ENCODE measurements at places on chromosomes 7 and 10.

- no peak for DNase-seq
These were observed 154.2 kb downstream of the LCOR start for GRCh38 chr10:96986200-96986856.

DNA sequence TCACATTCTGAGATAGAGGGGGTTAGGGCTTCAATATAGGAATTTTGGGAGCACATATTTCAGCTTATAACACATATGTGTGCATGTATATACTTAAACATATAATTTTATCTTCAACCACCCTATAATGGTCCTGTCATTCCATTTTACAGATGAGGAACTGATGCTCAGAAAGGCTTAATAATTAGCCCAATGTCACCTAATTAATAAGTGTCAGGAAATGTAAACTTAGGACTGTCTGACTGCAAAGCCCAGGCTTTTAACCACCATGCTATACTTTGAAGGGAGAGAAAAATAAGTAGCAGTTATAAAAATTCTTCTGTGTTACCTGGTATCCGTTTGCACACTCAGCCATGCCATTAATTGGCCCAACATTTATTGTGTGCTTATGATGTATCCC is 172.6 kb downstream of the SKIDA1 start:
- no peak for DNase-seq

- DNase-seq: no peak
These were observed 375.5 kb upstream of the CELF2 start for GRCh38 chr10:10642189-10642588.

GRCh38 chr10:11011984-11012383 is 5.7 kb upstream of the CELF2 start:
- no peak for DNase-seq

DNA sequence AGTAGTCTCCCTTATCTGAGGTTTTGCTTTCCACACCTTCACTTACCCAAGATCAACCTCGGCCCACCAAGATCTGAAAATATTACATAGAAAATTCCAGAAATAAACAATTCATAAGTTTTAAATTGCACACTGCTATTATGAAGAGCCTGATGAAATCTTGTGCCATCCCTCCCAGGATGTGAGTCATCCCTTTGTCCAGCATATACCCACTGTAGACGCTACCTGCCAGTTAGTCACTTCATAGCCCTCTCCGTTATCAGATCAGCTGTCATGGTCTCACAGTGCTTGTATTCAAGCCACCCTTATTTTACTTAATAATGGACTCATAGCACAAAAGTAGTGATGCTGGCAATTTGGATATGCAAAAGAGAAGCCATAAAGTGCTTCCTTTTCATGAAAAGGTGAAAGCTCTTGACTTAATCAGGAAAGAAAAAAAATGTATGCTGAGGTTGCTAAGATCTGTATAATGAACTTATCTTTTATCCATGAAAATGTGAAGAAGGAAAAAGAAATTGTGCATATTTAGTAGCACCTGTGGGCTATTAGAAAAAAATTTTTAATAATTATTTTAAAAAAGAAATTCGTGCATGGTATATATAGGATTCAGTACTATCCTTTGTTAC is 9.8 kb upstream of the MRPS16 start:
- peak; percentile 92 for DNase-seq

GRCh38 chr10:59310324-59310914 is 51.9 kb downstream of the FAM13C start:
- DNase-seq: no peak

GRCh38 chr7:135758531-135758932 is 9.9 kb upstream of the FAM180A start:
- DNase-seq: no peak

DNA sequence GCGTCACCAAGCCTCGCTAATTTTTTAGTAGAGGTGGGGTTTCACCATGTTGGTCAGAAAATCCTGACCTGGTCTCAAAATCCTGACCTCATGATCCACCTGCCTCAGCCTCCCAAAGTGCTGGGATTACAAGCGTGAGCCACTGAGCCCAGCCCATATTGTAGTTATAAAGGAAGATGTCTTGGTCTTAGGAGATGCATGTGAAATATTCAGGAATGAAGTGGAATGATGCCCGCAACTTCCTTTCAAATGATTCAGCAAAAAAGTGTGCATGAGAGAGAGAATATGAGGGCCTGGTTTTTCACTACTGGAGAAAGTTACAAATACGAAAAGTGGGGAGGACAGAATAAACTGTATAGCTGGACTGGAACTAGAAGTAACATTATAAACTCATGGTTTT is 15.9 kb downstream of the TMEM209 start:
- DNase-seq: no peak

DNA sequence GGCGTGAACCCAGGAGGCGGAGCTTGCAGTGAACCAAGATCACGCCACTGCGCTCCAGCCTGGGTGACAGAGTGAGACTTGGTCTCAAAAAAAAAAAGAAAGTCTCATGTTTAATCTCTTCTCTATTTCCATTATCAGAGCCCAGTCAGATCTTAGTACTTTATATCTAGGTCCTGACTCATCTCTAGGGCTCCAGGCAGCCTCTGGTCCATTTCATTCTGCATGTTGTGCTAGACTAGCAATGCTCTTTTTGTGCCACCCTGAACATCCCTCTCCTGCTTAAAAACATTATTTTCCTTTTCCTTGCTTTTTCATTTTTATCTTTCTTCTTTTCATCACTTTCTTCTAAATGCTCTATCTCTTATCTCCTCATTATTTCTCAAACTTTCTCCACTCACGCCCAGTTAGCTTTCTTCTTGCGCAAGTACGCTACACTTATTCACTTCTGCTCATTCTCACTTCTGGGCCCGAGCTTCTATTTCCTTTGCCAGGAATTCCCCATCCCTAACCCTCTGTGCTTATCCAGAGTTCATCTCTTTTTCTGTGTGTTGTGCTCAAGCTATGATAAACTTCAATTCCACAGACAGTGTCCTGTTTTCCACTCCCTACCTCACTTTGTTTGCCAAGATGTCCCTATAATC is 63.9 kb downstream of the BTAF1 start:
- DNase-seq: no peak

DNA sequence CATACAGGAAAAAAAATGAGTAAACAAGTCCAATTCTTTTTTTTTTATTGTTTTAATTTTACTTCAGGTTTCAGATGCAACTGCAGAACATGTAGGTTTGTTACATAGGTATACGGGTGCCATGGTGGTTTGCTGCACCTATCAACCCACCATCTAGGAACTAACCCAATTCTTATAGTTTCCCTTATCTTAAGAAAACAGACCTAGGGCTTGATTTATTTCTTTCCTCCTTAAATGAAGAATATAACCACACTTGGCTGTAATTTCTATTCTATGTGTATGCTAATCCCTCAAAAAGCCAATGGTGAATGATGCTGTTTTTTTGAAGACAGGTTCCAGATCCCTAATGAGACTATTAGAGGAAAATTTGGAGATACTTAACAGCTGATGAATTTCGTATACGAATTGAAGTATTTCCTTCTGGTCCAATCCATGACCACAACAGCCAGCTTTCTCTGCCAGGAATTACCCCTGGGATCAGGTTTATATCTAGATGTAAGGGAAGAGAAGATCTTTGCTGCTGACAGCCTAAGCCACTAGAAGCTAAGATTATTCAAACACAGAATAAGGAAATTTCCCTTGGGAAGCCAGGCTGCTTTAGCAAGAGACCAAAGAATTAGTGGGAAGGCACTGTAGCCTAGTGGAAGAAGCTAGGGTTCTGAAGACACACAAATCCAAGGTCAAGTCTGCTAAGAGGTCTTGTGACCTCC is 115.8 kb downstream of the INHBA start:
- no peak for DNase-seq

All from NB4 (cell line).